Fibroblast of skin of right biceps (primary cell): ENCODE measurements at places on chromosomes 2 and 18.

- no peak for DNase-seq
These were observed 99.5 kb downstream of the TCF4 start for GRCh38 chr18:55488473-55488872.

DNA sequence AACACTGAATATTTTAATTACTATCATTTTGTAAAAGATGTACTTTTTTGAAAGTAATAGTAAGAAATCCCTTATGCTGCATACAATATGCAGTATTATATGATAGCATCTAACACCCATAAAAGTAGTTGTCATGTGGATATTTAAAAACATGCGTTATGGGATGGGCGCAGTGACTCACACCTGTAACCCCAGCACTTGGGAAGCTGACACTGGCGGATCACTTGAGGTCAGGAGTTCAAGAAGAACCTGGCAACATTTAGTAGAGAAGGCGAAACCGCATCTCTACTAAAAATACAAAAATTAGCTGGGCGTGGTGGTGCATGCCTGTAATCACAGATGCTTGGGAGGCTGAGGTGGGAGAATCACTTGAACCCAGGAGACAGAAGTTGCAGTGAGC lies 88.9 kb downstream of the FEZ2 start:
- DNase-seq, result no peak

GRCh38 chr2:241255542-241256167 lies 59.8 kb downstream of the HDLBP start:
- no peak for DNase-seq

- no peak for DNase-seq
These were observed 72.6 kb downstream of the ANKRD44 start for GRCh38 chr2:197238043-197238365.

GRCh38 chr2:42872721-42873120 lies 80.3 kb upstream of the HAAO start:
- peak; percentile 42 for DNase-seq

- peak; percentile 24 for DNase-seq
These were observed 15.2 kb downstream of the ITGAV start for GRCh38 chr2:186605041-186605440.

DNA sequence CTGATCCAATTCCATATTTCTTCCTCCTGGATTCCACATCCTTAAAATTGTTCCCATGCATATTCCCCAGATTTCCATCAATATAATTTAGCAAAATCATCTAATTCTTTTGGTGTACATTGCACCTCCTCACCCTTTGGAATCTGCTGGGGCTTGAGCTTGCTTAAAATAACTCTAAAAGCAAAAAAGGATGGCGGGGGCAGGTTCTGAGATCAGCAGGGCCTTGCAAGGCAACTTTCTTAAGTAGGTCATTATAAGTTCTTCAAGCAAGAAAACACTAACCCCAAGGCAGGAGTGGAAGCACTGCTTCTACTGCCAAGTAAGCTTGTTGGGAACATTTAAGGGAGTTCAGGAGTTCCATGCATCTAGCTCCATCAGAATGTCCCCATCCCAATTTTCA lies 254.3 kb upstream of the CCDC68 start:
- no peak for DNase-seq
